ENCODE measurements at places on chromosomes 3 and 15.
A peak's percentile ranks its signal among the peaks of the same experiment; 100 is the strongest.

- H3K4me1 ChIP-seq: peaks cover 9% of the 10 kb centered on the region
- H3K27me3 ChIP-seq: peaks cover 39% of the 10 kb centered on the region
- H3K36me3 ChIP-seq: no peaks in the 10 kb centered on the region
- DNase-seq: no peak
- H3K4me3 ChIP-seq: no peak overlapping the region
These were observed 9.4 kb downstream of the MUC4 start for GRCh38 chr3:195802261-195802701.

- H3K4me1 ChIP-seq: peaks cover 40% of the 10 kb centered on the region
- H3K4me3 ChIP-seq: peak overlapping the region; percentile 99
- H3K36me3 ChIP-seq: no peaks in the 10 kb centered on the region
- no peak for DNase-seq
These were observed 6.8 kb upstream of the TRIM69 start for GRCh38 chr15:44729408-44730127.

GRCh38 chr3:145286937-145287336 lies 874.0 kb downstream of the PLOD2 start:
- H3K27me3 ChIP-seq: no peaks in the 10 kb centered on the region
- H3K27ac ChIP-seq: no peak overlapping the region
- H3K4me3 ChIP-seq: no peak overlapping the region
- no peaks in the 10 kb centered on the region for H3K36me3 ChIP-seq
- no peak for DNase-seq

DNA sequence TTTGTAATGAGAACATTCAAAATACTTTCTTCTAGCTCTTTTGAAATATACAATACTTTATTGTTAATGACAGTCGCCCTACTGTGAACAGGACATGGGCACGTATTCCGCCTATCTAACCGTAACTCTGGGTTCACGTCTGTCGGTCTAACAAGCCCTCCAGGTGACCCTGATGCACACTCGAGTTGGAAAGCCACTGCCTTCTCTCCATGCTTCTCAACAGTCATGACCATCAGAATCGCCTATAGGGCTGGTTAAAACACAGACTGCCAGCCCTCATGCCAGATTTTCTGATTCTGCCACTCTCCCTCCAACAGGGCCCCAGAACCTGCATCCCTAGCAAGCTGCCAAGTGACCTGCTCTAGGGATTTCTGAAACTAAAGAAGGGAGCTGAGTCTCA lies 140.2 kb downstream of the FOXP1 start:
- no peak overlapping the region for H3K4me3 ChIP-seq
- no peak for DNase-seq
- peaks cover 68% of the 10 kb centered on the region for H3K4me1 ChIP-seq
- no peak overlapping the region for H3K27ac ChIP-seq
- H3K27me3 ChIP-seq: no peaks in the 10 kb centered on the region

GRCh38 chr3:134406331-134407238 lies 32.3 kb upstream of the AMOTL2 start:
- H3K4me1 ChIP-seq: peaks cover 8% of the 10 kb centered on the region
- H3K4me3 ChIP-seq: peak overlapping the region; percentile 41
- no peak overlapping the region for H3K27ac ChIP-seq
- peaks cover 19% of the 10 kb centered on the region for H3K36me3 ChIP-seq
- H3K27me3 ChIP-seq: peaks cover 19% of the 10 kb centered on the region
- no peak for DNase-seq

GRCh38 chr3:61733876-61734275 lies 172.5 kb downstream of the PTPRG start:
- no peak for DNase-seq
- peak overlapping the region; percentile 54 for H3K27ac ChIP-seq
- no peaks in the 10 kb centered on the region for H3K36me3 ChIP-seq

DNA sequence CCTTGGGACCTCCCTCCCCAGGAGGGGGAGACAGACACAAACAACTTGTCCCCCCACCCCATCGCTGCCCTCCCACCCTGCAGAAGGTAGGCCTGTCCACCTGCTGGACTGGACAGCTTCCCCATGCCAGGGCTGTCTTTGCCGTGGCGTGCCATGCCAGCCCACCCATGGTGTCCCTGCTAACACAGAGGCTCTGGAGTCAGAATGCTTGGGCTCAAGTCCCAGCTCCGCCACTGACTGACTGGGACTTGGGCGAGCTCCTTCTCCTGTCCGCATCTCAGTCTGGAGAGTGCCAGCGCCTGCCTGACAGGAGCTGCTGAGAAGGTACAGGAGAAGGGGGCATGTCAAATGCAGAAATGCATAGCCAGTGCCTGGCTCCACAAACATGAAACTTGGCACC lies 23.9 kb downstream of the WNT7A start:
- no peak overlapping the region for H3K4me3 ChIP-seq
- peaks cover 15% of the 10 kb centered on the region for H3K27me3 ChIP-seq
- H3K27ac ChIP-seq: no peak overlapping the region
- H3K4me1 ChIP-seq: no peaks in the 10 kb centered on the region

- H3K36me3 ChIP-seq: no peaks in the 10 kb centered on the region
- H3K4me3 ChIP-seq: no peak overlapping the region
- no peaks in the 10 kb centered on the region for H3K4me1 ChIP-seq
- no peaks in the 10 kb centered on the region for H3K27me3 ChIP-seq
- DNase-seq: no peak
These were observed 362.0 kb downstream of the ZPLD1 start for GRCh38 chr3:102796804-102797203.

- H3K27me3 ChIP-seq: peaks cover 3% of the 10 kb centered on the region
- no peak for DNase-seq
- peaks cover 75% of the 10 kb centered on the region for H3K4me1 ChIP-seq
- H3K4me3 ChIP-seq: no peak overlapping the region
- peak overlapping the region; percentile 99 for H3K27ac ChIP-seq
- peaks cover 7% of the 10 kb centered on the region for H3K36me3 ChIP-seq
These were observed 19.4 kb upstream of the ATP8B4 start for GRCh38 chr15:50138391-50138790.

DNA sequence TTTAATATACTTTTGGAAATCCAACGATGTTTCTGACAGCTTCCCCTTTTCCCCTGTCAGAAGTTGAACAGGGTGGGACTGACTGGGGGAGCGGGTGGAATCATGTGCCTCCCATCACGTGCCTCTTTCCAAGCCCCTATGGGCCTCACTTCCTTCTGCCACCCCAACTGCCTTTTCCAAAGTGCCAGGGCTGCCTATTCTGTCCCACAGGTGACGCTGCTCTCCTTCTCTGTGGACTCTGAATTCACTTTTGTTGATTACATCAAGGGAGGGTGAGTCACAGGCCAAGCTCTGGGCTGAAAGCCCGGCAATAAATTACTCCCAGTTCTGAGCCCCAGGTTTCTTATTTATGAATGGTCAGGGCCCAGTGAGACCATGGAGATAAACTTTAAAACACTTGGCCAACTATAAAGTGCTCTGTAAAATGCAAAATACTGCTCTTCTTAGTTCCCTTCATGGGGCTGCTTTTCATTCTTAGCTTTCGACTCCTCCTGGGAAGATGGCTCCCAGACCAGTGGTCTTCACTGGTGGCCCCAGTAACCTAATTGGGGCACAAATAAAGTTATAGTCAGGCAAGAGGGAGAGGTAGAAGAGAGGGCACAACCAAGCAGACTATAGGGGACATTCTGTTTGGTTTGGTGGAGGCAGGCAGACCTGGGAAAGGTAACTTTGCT lies 12.3 kb downstream of the CPNE9 start:
- H3K4me3 ChIP-seq: no peak overlapping the region
- H3K27me3 ChIP-seq: peaks cover 28% of the 10 kb centered on the region
- H3K4me1 ChIP-seq: peaks cover 9% of the 10 kb centered on the region
- DNase-seq: peak; percentile 84
- no peaks in the 10 kb centered on the region for H3K36me3 ChIP-seq
- no peak overlapping the region for H3K27ac ChIP-seq

- H3K27ac ChIP-seq: no peak overlapping the region
- H3K27me3 ChIP-seq: peaks cover 2% of the 10 kb centered on the region
- H3K36me3 ChIP-seq: peaks cover 38% of the 10 kb centered on the region
- DNase-seq: no peak
- peaks cover 62% of the 10 kb centered on the region for H3K4me1 ChIP-seq
These were observed 33.0 kb upstream of the APH1B start for GRCh38 chr15:63244399-63244798.

DNA sequence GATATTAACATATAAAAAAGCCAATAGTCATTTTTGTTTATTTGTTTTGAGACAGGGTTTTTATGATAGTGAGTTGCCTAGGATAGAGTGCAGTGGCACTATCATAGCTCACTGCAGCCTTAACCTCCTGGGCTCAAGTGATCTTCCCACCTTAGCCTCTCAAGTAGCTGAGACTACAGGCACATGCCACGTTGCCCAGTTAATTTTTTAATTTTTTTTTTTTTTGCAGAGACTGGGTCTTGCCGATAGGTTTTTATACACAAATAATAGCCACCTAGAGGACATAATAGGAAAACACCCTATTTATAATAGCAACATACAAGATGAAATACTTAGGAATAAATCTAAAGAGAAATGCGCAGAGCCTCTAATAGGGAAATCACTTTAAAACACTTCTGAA lies 13.3 kb downstream of the EIF3J start:
- H3K36me3 ChIP-seq: peaks cover 16% of the 10 kb centered on the region
- no peak overlapping the region for H3K27ac ChIP-seq
- peak; percentile 28 for DNase-seq
- peaks cover 23% of the 10 kb centered on the region for H3K4me1 ChIP-seq

GRCh38 chr3:10550705-10551104 lies 45.3 kb upstream of the ATP2B2 start:
- peaks cover 15% of the 10 kb centered on the region for H3K4me1 ChIP-seq
- H3K4me3 ChIP-seq: no peak overlapping the region
- H3K27me3 ChIP-seq: peaks cover 27% of the 10 kb centered on the region
- no peaks in the 10 kb centered on the region for H3K36me3 ChIP-seq
- no peak for DNase-seq

DNA sequence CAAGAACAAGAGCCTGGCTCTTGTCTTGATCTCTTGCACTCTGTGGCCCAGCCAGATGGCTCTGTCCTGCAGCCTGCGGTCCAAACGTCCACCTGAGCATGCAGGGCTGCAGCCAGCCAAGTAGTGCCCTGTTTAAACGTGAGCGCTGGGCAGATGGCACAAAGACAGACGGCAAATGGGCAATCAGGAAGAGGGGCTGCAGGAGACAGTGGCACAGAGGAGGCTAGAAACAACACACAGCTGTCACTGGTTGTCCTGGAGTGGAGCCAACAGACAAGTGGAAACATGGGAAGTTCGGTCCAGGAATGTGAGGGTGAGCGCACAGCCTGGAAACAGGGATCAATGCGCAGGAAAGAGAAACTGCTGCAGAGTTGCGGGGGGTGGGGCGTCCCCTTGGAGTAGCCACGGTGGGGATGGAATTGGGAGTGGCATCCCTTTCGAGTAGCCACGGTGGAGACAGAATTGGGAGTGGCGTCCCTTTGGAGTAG lies 10.7 kb upstream of the ZXDC start:
- H3K36me3 ChIP-seq: no peaks in the 10 kb centered on the region
- H3K4me1 ChIP-seq: peaks cover 11% of the 10 kb centered on the region
- no peak overlapping the region for H3K27ac ChIP-seq
- peaks cover 38% of the 10 kb centered on the region for H3K27me3 ChIP-seq

GRCh38 chr3:146342989-146343388 lies 92.1 kb upstream of the PLSCR4 start:
- H3K27me3 ChIP-seq: no peaks in the 10 kb centered on the region
- no peak overlapping the region for H3K4me3 ChIP-seq
- H3K27ac ChIP-seq: no peak overlapping the region
- H3K36me3 ChIP-seq: no peaks in the 10 kb centered on the region

DNA sequence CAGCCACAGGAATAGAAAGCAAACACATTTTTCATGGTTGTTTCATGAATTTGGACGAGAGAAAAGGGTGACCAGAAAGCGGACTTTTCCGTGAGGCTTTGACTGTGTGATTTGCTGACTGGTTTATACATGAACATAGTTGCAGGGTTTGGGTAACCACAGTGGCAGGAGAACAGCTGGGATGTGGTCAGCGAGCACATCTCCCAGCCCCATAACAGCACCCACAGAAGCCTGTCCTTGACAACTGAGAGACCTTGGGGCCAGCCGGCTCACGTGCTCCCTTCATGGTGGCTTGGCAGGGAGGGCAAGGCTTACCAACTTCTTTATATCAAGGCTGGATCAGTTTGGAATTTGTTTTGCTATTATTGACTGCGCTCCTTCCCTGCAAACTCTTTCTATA lies 13.2 kb upstream of the RGMA start:
- H3K4me1 ChIP-seq: no peaks in the 10 kb centered on the region
- no peaks in the 10 kb centered on the region for H3K36me3 ChIP-seq
- no peak for DNase-seq

DNA sequence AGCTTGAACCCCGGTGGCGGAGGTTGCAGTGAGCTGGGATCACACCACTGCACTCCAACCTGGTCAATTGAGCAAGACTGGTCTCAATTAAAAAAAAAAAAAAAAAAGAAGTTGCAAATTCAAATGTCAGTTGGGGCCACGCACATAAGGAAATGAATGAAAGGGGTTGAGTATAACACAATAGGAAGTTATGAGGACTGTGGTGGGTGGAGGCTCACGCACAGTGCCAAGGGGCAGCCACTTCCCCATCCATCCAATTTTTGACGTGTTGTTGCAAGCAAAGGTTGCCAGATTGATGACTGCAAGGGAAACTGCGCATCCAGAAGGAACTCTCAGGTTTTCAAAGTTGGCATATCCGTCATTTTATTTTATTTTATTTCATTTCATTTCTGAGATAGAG lies 532.2 kb downstream of the NTRK3 start:
- H3K36me3 ChIP-seq: no peaks in the 10 kb centered on the region
- DNase-seq: no peak
- H3K4me3 ChIP-seq: no peak overlapping the region
- no peak overlapping the region for H3K27ac ChIP-seq

- DNase-seq: no peak
- no peak overlapping the region for H3K4me3 ChIP-seq
- H3K36me3 ChIP-seq: no peaks in the 10 kb centered on the region
These were observed 93.0 kb upstream of the SLC25A36 start for GRCh38 chr3:140848666-140849065.

GRCh38 chr3:161322781-161323568 lies 48.3 kb downstream of the SPTSSB start:
- no peak overlapping the region for H3K4me3 ChIP-seq
- H3K27me3 ChIP-seq: no peaks in the 10 kb centered on the region
- no peaks in the 10 kb centered on the region for H3K4me1 ChIP-seq
- no peak overlapping the region for H3K27ac ChIP-seq

GRCh38 chr3:185172086-185173049 lies 19.5 kb upstream of the C3orf70 start:
- H3K27me3 ChIP-seq: no peaks in the 10 kb centered on the region
- no peaks in the 10 kb centered on the region for H3K36me3 ChIP-seq
- no peak overlapping the region for H3K27ac ChIP-seq
- H3K4me3 ChIP-seq: no peak overlapping the region

GRCh38 chr15:62853114-62853840 lies 189.3 kb upstream of the TPM1 start:
- no peak overlapping the region for H3K4me3 ChIP-seq
- no peaks in the 10 kb centered on the region for H3K36me3 ChIP-seq
- DNase-seq: no peak
- H3K27me3 ChIP-seq: no peaks in the 10 kb centered on the region
- H3K4me1 ChIP-seq: peaks cover 55% of the 10 kb centered on the region
- H3K27ac ChIP-seq: no peak overlapping the region

GRCh38 chr3:30470496-30470895 lies 135.9 kb upstream of the TGFBR2 start:
- no peak overlapping the region for H3K4me3 ChIP-seq
- H3K27ac ChIP-seq: peak overlapping the region; percentile 44
- H3K4me1 ChIP-seq: peaks cover 62% of the 10 kb centered on the region
- H3K36me3 ChIP-seq: peaks cover 6% of the 10 kb centered on the region
- DNase-seq: peak; percentile 23
- H3K27me3 ChIP-seq: no peaks in the 10 kb centered on the region

All from HFFc6 (cell line).